COLO829 (cell line): ENCODE measurements at places on chromosomes 1 and 21.

DNA sequence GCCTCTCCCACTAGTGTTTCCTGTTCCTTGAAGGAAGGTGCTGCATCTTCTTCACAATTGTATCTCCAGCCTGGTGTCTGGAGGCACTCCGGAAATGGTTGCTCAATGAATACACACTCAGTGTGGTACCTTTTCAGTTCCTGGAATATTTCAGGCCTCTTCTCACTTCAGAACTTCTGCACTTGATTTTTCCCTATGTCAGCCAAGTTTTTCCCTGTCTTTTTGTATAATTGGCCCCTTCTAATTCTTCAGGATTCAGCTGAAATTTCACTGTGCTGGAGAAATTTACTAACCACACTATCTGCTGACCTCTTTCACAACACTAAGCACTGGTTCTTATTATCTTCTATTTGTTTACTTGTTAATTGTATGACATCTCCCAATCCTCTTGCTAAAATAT is 61.2 kb upstream of the MAP10 start:
- DNase-seq = no peak

DNA sequence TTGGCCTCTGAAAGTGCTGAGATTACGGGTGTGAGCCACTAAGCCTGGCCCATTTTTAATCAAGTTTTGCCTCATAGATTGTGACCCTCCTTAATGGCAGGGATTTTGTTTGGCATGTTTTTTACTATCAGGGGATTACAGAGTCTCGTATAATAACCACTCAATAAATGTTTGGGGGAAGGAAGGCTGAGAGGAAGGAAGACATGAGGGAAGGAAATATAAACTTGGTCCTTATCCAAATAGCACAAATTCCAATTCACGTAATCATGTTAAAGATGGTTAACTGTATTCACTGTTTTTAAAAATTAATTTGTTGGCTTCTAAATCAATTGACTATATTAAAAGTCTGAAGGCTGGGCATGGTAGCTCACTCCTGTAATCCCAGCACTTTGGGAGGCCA is 30.9 kb upstream of the SERTAD4 start:
- DNase-seq = no peak

DNA sequence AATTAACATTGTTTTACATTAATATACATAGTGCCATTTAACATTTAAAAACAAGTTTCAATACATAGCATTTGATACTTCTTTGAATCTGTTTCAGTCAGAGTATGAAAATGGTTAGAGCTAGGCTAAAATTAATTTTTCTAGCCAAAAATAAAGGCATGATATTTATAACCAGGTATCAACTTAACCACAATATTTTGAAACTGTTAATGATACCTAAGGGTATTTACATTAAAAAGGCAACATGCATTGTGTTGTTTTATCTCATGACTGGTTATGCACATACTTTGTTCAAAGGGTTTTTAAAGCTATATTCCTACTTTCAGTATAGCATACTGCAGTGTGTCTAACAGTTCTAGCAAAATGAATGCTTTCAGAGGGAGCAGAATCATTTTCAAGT is 130.0 kb downstream of the HS2ST1 start:
- DNase-seq = no peak

GRCh38 chr1:82465024-82465423 is 664.3 kb downstream of the ADGRL2 start:
- DNase-seq = no peak

GRCh38 chr1:39489567-39490239 is 1.7 kb upstream of the BMP8A start:
- no peak for DNase-seq

DNA sequence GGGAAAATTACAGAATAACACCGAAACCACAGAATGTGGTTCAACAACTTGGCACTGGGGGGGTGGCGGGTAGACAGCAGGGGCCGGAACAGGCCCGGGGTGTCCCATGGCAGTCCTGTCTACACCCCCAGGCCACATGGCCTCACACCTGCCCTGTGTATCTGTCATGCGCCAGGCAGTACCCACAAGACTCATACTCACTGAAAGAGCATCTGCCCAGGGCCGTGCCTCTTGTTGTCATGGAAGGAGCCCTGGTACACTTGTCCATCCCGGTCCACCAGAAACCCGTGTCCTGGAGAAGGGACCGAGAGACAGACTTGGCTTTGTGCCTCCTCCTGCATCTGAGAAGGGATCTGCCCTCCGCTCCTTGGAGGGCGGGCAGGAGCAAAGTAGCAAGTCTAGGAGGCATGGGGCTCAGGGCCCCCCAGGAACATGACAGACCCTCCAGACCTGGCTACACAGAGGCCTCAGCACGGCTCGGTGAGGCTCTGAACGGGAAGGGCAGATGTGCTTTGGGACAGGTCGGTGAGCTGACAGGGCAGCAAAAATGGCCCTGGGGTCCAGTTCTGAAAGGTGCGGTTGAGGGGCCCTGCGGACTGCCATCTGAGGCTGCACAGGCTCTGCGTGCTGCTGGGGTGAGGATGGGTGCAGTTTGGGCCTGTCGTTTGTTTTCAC is 5.6 kb downstream of the MORN1 start:
- DNase-seq = no peak

- no peak for DNase-seq
These were observed 65.0 kb upstream of the CSF1 start for GRCh38 chr1:109845658-109846057.

GRCh38 chr21:15514073-15514946 is 215.5 kb upstream of the USP25 start:
- DNase-seq = no peak

- no peak for DNase-seq
These were observed 28.1 kb downstream of the QSOX1 start for GRCh38 chr1:180182643-180183311.

- no peak for DNase-seq
These were observed 60.5 kb upstream of the CSF1 start for GRCh38 chr1:109850194-109850593.

DNA sequence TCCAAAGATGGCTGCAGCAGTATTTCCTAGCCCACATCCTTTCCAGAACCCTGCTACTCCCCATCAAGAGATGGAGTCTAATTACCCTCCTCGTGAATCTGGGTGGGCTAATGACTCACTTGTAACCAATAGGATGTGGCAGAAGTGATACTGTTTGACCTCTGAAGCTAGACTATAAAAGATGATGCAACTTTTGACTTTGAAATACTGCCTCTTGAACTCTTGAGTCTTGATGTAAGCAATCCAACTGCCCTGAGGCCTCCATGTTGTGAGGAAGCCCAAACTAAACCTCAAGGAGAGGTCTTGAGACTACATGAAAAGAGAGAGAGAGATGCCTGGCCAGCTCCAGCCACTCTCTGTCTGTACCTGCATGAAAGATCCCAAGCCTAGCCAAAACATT is 29.5 kb downstream of the LMO4 start:
- no peak for DNase-seq

GRCh38 chr1:233863901-233864545 is 40.5 kb upstream of the SLC35F3 start:
- DNase-seq = no peak

DNA sequence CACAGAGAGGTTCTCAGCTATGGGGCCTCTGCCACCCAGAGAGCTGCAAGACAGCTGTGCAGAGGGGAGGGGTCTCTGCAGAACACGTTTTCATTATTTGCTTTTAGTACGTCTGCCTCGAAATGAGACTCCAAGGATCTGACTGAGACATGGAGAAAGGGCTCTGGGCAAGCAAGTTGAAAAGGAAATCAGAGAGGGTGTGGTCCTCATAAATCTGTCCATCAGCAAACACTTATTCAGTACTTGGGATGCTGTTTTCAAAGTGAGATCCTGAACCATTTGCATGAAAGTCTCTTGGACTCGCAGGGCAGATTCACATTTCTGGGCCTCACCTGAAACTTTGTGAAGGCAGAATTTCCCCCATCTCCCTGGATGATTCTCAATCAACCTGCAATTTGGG is 197.4 kb upstream of the GALNT2 start:
- no peak for DNase-seq

DNA sequence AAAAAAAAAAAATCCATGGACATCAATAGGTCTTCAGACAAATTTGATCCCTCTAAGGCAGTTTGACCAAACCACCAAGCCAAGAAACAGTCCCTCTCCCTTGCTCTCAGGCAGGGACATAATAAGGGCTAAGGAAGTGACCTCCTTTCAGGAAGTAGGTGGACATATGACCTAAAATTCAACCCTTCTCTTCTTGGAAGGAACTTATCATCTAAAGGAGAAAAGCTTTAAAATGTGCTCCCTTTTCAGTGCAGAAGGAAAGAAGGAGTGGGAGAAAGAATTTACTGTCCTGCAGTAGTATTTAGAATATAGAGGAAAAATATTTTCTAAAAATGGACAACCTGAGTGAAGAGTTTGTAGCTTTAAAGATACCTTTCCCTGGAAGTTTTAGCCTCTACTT is 118.1 kb downstream of the DTL start:
- DNase-seq = no peak

DNA sequence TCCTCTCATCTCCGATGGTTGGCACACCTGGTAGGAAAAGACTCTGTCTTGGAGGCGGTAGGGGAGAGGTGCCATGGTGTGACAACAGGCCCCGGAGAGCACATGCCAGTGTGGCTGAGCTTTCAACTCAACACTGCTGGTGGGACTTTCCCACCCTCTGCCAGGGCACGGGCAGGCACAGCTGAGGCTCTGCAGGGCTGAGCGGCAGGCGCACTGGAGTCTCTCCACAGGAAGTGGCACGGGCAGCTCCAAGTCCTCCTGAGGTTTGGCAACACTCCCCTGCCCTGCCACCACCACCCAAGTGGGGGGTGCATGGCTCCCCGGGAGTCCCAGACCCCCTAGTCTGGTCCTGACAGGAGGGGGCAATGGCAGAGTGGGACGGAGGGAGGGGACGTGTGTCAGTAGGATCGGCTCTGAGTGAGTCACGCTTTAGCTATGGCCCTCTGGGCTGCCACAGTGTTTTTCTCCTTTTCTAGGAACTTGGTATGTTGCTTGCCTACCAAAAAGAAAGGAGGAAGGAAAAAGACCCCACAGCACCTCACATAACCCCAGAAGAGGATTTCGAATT is 27.3 kb upstream of the EVA1B start:
- no peak for DNase-seq

DNA sequence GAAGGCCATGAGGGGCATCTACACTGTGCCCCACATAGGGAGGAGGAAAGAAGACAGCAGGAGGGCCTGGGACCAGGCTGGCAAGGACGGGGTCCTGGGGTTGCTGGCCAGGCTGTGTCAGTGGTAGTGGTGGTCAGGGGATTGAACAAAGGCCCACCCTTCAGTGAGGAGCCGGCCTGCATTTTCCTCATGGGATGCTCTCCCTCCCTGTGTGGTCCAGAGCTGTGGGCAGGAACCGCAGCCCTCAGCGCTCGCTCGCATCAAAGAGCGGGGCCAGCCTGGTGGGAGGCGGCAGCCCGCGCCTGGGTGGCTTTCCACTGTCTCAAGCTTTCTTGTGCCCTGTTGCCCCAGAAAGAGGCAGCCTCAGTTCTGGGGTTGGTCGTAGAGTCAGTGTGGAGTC is 24.8 kb downstream of the LHX4 start:
- no peak for DNase-seq

GRCh38 chr1:204093421-204093717 is 20.5 kb downstream of the SOX13 start:
- DNase-seq = no peak

- peak; percentile 12 for DNase-seq
These were observed 546 bp downstream of the DONSON start for GRCh38 chr21:33587792-33588484.

- DNase-seq = no peak
These were observed 17.2 kb upstream of the BEND5 start for GRCh38 chr1:48793863-48794262.

- no peak for DNase-seq
These were observed 233.8 kb upstream of the USP25 start for GRCh38 chr21:15495965-15496364.

- DNase-seq = no peak
These were observed at the start of gene CYP2J2 for GRCh38 chr1:59926381-59927123. CYP2J2 (minus strand) TSS chr1:59926773; CDS start chr1:59926746, 27 bp downstream.

GRCh38 chr1:246680696-246681130 is 43.5 kb upstream of the SCCPDH start:
- no peak for DNase-seq

- DNase-seq = peak; percentile 64
These were observed 272.7 kb downstream of the FOXD2 start for GRCh38 chr1:47710329-47711071.

GRCh38 chr1:23673086-23673813 is 18.4 kb upstream of the RPL11 start:
- DNase-seq = peak; percentile 47

- DNase-seq = peak; percentile 47
These were observed 101.3 kb upstream of the ACTL8 start for GRCh38 chr1:17653728-17654351.

DNA sequence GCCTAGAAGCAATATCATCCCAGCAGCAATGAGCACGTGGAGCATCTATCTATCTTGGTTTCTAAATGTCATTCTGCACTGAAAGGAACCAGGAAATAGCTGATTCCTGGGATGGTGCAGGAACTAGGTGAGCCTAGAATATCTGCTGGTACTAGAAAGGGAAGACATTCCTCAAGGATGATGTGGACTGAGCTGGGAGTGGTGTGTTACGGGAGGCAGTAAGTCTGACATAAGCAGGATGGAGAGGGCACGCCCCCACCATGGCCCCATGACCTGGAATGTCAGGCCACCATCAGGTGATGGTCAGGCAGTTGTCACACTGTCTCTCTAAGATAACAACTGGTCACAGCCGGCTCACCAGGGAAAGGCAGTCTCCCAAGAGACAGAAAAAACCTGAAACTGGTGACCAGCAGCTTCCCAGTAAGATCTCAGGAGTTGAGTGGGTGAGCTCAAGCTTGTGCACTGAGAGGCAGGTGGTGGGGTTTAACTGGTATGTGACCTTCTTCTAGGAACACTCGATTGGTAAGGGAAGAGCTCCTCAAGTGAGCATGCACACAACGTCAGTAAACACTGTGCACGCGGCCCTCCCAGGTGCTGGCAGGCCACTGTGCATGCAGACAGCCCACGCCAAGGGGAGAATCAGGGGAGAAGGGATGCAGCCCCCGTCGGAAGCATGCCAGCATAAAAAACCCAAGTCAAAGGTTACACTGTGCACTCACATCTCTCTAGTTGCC is 148.7 kb downstream of the ADSS2 start:
- DNase-seq = no peak

- DNase-seq = no peak
These were observed 1.5 kb upstream of the RALGPS2 start for GRCh38 chr1:178723546-178723945.

DNA sequence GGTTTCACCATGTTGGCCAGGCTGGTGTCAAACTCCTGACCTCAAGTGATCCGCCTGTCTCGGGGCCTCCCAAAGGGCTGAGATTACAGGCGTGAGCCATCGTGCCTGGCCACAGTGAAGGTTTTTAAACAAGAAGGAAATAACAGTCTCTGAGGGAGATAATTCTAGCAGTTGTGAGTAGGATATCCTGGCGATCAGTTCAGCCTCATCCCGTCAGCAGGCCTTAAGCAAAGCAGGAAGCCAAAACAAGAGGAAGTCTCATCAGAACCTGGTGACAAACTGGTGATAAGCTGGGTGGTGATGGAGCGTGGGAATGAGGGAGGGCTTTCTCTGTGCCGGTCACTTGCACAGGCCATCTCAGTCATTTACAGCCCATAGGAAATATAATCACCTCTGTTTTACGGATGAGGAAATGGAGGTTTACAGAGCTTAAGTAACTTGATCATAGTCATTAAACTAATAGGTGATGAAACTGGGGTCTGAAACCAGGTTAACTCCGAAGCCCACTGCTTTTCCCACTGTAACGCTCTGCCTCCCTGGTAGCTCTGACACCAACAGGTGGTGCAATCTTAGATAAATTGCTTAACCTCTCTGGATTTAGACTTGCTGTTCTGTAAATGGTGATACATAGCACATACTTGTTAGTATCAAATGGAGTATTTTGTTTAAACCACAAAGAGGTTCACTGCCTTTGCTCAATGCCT is 40.8 kb upstream of the A3GALT2 start:
- no peak for DNase-seq
